ENCODE measurements at places on chromosomes 2 and 18. TPM values are rescaled to one million over a fixed set of nuclear protein-coding genes. Genes with fewer than 3 reads are reported as not detected.

WDR75 gene
- total RNA-seq, result 63.2 TPM

ASXL3 gene
- not detected for total RNA-seq

HDAC4 gene
- 41.6 TPM for total RNA-seq

MTHFD2 gene
- 52.7 TPM for total RNA-seq

THAP4 gene
- 68.3 TPM for total RNA-seq

MYO7B gene
- total RNA-seq, result under 0.01 TPM

ASIC4 gene
- total RNA-seq, result not detected

MOGAT1 gene
- not detected for total RNA-seq

SLC38A11 gene
- total RNA-seq, result not detected

CLHC1 gene
- 3.1 TPM for total RNA-seq

COX7A2L gene
- total RNA-seq, result 81.2 TPM

LBX2 gene
- 2.0 TPM for total RNA-seq

MBOAT2 gene
- total RNA-seq, result 22.3 TPM

RTP5 gene
- total RNA-seq, result not detected

GPR39 gene
- 0.33 TPM for total RNA-seq

ABCG5 gene
- total RNA-seq, result not detected

EPAS1 gene
- 77.1 TPM for total RNA-seq

ABCG8 gene
- total RNA-seq, result not detected

RNF125 gene
- 9.3 TPM for total RNA-seq

SCYGR4 gene
- not detected for total RNA-seq

MAP3K19 gene
- not detected for total RNA-seq

NEB gene
- total RNA-seq, result 2.3 TPM

MROH2A gene
- total RNA-seq, result not detected

WNT10A gene
- total RNA-seq, result 0.34 TPM

RAPGEF4 gene
- under 0.01 TPM for total RNA-seq

SOX11 gene
- total RNA-seq, result under 0.01 TPM

HOXD12 gene
- total RNA-seq, result not detected

MEX3C gene
- total RNA-seq, result 57.8 TPM

RAPH1 gene
- total RNA-seq, result 12.0 TPM

FNDC4 gene
- total RNA-seq, result 0.93 TPM

SAG gene
- total RNA-seq, result not detected

INO80B gene
- total RNA-seq, result 17.9 TPM

PARD3B gene
- 7.7 TPM for total RNA-seq

TUBA4A gene
- total RNA-seq, result 1.5 TPM

ALS2 gene
- total RNA-seq, result 47.2 TPM

SLC16A14 gene
- under 0.01 TPM for total RNA-seq

SCYGR8 gene
- not detected for total RNA-seq

ZBTB7C gene
- under 0.01 TPM for total RNA-seq

FOXI3 gene
- not detected for total RNA-seq

RNF152 gene
- total RNA-seq, result 3.6 TPM

CAB39 gene
- 54.6 TPM for total RNA-seq

TMEM200C gene
- not detected for total RNA-seq

CDH19 gene
- 44.3 TPM for total RNA-seq

DUSP19 gene
- total RNA-seq, result 4.3 TPM

Measured in melanocyte of skin (primary cell).